Osteocyte (in vitro differentiated cells): ENCODE measurements at places on chromosomes 2 and 18.

DNA sequence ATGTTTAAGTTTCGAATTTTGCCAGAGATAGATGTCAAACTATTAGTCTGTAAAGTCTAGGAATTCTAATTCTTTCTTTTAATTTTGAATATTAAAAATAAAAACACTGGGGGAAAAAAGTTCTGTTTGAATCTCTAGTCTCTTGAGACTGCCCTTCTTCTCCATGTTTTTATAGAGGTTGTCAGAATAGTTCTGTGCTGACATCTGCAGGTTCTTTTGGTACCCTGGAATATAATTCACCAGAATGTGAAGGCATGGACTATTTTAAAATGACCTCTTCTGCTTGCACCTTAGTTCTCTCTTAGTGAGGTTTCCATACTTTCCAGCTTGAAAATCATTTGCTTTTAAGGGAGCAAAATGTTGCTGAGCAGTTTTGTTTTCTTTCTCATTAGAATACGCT, 121.0 kb upstream of the MSTN start:
- no peak overlapping the region for H3K27ac ChIP-seq
- no peak overlapping the region for H3K4me3 ChIP-seq
- H3K36me3 ChIP-seq = peaks cover 3% of the 10 kb centered on the region
- no peaks in the 10 kb centered on the region for H3K27me3 ChIP-seq

DNA sequence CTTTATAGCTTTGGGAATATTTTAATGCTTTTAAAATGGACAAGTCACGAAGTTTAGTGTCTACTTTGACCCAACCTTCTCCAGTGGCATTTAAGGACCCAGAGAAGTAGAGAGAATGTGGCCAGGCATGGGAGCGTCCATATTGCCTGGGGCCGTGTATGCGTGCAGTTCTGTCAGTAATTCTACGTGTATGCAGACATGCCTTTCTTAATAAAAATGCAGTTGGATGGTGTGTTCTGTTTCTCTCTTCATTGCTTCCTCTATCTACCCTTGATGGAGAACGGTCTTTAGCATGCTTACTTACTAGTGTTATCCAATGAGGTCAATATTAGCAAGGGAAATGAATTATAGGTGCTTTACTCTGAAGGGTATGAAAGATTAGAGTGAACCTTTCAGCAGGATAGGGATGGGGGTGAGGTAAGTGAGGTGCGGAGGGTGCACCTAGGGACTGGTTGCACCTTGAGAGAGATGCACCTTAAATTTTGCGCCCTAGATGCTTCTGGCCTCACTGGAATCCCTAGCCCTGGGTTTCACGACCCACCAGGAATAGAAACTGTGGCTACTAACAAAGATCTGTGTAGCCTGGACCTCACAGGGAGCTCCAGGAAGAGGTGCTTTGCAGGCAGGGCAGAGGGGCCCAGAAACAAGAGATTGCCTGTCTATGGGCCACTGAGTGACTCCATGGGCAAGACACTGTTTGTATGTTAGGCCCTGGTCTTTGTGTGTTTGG, 194.3 kb downstream of the MYCN start:
- H3K4me1 ChIP-seq = no peaks in the 10 kb centered on the region
- DNase-seq = peak; percentile 57
- no peaks in the 10 kb centered on the region for H3K36me3 ChIP-seq
- no peak overlapping the region for H3K4me3 ChIP-seq

DNA sequence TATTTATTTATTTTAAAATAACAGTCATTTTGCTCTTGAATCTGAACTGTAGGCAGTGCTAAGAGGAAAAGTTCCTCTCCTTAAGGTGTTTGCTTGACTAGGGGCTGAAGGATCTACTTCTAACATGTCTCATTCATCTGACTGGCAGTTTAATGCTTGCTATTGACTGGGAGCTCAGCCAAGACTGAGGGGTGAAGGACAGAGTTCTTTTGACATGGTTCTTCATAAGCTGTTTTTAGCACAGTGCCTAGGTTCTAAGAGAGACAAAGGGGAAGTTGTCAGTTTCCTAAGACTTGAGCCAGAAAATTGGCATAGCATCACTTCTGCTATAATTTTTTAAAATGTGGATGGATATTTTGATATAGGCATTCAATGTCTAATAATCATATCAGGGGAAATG, 73.0 kb downstream of the COMMD1 start:
- DNase-seq = no peak
- H3K4me1 ChIP-seq = peaks cover 3% of the 10 kb centered on the region
- H3K27ac ChIP-seq = peak overlapping the region; percentile 41

DNA sequence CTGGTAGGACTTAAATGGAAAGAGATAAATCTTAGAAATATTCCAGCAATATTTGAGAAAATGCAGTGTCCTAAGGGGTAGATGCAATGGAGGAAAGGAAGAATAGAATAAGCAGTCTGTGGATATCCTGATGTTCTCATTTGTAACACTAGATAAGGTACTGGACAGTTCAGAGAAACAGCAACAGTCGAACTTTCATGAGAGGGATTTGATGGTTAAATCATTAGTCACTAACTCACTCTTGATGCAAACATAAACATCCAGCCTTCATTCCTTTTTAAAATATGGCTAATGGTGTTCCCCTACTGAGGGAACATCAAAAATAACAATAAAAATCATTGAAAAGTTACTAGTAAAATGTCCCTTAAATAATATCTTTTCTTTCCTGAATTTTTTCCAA, 211.4 kb upstream of the SLC39A10 start:
- H3K4me3 ChIP-seq = no peak overlapping the region
- peaks cover 2% of the 10 kb centered on the region for H3K36me3 ChIP-seq
- no peaks in the 10 kb centered on the region for H3K4me1 ChIP-seq
- H3K27me3 ChIP-seq = peaks cover 16% of the 10 kb centered on the region
- H3K27ac ChIP-seq = no peak overlapping the region

- H3K4me1 ChIP-seq = peaks cover 14% of the 10 kb centered on the region
- no peak overlapping the region for H3K27ac ChIP-seq
- no peak overlapping the region for H3K4me3 ChIP-seq
- no peaks in the 10 kb centered on the region for H3K27me3 ChIP-seq
- DNase-seq = no peak
- H3K36me3 ChIP-seq = no peaks in the 10 kb centered on the region
These were observed 85.4 kb upstream of the HS6ST1 start for GRCh38 chr2:128403814-128404708.

DNA sequence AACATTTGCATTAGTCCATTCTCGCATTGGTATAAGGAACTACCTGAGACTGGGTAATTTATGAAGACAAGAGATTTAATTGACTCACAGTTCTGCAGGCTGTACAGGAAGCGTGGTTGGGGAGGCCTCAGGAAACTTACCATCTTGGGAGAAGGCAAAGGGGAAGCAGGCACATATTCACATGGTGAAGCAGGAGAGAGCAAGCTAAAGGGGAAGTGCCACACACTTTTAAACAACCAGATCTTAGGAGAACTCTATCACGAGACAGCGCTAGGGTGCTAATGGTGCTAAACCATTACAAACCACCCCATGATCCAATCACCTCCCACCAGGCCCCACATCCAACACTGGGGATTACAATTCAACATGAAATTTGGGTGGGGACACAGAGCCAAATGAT, 201.7 kb upstream of the MGAT5 start:
- no peak overlapping the region for H3K27ac ChIP-seq
- DNase-seq = no peak
- no peaks in the 10 kb centered on the region for H3K36me3 ChIP-seq
- no peaks in the 10 kb centered on the region for H3K27me3 ChIP-seq
- H3K4me1 ChIP-seq = no peaks in the 10 kb centered on the region

DNA sequence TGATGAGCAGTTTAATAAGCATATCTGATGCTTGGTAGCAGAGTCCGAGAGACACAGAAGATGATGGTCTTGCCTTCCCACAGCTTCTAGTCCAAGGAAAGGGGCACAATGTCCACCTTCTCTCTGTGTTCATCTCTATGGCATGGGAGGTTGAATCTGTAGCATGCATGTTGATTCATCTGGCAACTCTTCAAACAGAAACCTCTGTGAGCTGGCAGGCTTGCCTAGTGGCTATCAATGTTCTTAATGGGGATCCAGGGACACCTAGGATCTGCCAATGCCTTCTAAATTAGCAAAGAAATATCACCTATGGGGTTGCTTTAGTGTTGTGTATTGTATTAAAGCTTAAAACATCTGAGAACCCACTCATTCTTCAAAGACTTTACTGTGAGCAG, 170.8 kb downstream of the INO80D start:
- peaks cover 61% of the 10 kb centered on the region for H3K27me3 ChIP-seq
- no peaks in the 10 kb centered on the region for H3K36me3 ChIP-seq
- DNase-seq = no peak
- H3K4me3 ChIP-seq = no peak overlapping the region
- no peak overlapping the region for H3K27ac ChIP-seq
